ENCODE measurements at places on chromosomes 3 and 15. TPM values are rescaled to one million over a fixed set of nuclear protein-coding genes. Genes with fewer than 3 reads are reported as not detected.

CYP8B1 gene
- 0.05 TPM for polyA plus RNA-seq

DNA sequence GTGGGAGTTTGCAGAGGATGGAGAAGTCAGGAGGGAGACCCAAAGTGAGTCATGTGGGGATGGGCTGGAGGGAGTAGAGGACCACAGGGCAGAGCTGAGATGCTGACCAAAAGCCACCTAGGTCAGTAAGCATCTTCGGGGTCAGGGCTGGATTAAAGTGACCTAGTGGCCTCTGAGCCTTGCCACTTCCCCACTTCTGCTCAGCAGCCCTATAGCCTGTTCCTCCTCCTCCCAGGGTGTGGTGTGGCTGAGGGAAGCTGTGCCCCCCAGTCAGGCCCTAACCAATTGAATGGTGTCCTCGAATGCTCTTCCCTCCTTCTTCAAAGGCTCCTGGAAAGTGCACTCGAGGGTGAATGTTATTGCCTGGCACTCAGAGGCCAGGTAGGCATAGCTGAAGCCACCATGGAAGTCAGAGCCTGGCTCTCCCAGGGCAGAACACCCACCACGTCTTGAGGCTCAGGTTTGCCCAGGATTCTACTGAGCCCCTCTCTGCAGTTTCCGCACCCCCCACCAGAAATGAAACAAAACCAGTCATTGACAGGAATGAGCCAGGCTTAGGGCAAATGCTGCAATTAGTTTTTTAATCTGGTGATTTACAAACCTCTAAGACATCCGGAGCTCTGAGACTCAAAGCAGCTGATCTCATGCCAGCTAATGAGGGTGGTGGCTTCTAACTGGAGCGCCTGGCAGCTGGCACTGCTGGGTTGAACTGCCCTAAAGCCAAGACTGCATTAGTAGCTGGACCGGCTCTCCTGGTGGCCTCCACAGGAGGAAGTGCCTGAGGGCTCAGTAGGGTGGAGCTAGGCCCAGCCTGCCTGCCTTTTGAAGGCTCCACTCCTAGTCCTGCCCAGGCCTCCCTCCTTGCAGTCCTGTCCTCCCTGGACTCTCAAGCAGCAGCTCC lies 26.0 kb upstream of the VIPR1 start:
- no peak for DNase-seq

- no peak for DNase-seq
These were observed 207.9 kb upstream of the SATB1 start for GRCh38 chr3:18633002-18633401.

- DNase-seq, result peak; percentile 81
These were observed 15.6 kb downstream of the PIF1 start for GRCh38 chr15:64809649-64810496.

- no peak for DNase-seq
These were observed 43.2 kb upstream of the PPP4R2 start for GRCh38 chr3:72953325-72953956.
